Prostate gland (tissue), 2 donors: ENCODE measurements at places on chromosomes 5 and 9.
A peak's percentile ranks its signal among the peaks of the same experiment; 100 is the strongest.

DNA sequence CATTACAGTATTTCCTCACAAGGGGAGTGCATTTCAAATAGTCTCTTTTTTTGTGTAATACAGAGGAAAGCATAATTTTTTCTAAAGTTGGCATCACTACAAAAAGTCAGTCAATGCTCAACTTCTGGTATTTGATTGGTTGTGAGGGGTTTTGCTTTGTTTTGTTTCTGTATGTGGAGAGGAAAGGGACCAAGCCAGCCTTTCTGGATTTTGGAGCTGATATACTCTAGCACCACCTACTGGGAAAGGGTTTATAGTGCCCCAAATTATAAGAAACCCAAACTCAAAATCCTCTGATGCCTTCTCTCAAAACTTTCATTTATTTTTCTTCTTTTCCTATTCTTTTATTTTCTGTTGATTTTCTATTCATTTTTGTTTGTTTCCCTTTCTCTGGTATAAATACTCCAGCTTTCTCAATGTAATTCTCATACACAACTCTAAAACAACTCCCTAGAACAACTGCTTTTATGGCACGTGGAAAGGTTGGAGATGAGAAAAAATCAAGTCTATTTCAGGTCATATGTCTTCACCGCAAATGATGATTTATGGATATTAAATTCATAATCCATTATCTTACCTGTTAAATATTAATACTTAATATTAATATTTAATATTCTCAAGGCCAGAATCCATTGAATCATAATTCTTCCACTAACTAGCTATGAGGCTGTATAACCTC, 69.5 kb upstream of the ANXA1 start:
- no peak for DNase-seq

DNA sequence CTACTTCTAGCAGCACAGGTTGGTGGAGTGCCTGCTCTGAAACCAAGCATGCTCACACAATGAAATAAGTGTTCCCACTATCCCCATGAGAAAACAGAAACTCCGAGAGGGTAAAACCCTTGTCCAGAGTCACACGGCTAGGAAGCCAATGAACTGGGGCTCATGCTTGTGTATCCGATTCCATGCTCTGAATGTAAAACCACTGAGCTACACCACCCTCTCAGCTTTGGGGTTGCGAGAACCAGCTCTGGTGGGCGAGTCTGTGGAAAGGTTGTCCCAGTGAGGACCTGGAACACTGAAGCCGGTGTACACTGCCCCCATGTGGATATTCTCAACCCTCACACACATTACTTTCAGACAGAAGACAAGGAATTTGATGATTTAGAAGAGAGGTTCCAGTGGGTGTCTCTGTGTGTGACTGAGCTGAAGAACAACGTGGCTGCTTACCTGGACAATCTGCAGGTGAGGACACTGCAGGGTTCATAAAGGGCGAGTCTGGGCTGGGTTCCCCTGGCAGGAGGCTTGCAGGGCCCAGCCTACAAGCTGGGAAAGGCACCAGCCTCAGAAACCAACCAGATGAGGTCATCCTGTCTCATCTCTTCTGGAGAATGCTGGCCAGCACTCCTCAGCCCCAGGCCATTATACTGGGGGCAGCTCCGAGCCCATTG, 37.4 kb downstream of the ARHGEF37 start:
- DNase-seq = peak; percentile 36

GRCh38 chr5:78720227-78720985, 71.8 kb upstream of the LHFPL2 start:
- DNase-seq = no peak

DNA sequence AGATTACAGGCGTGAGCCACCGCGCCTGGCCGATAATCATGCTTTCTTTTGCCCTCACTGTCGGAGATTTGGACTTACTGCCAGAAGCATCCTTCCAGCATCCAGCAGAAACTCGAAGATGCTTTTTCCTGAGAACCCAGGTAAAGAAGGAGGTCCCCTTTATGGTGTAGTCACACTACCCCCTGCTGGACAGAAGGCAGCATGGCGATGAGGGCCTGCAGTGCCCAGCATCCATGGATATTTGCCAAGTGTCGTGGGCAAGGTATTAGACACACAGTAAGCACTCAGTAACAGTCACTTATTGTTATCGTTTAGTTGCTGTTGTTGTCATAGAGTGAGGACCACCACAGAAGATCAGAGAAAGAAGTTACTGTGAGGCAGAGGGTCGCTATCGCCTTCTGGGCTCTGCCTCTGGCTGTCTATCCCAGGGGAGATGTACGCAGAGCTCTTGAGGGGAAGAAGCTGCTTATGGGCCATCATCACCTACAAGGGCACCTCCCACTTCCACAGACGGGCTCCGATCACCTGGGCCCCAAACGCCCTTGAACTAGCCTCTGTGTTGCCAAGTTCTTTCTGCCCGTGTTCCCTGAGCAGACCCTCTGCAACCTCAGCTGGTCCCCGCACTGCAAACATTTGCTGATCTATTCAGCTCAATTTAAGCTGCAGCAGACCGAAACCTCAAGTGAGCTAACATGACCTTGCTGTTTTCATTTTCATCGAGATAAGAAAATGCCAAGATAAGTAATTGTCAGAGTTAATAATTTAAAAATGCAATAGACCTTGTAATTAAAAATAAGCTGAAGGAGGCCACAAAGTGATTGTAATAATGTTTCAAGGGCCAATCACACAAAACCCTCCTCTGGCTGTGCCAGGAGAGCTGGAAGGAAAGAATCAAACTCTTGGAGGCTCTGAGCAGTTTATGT, 23.9 kb downstream of the C5orf15 start:
- no peak for DNase-seq
